Dorsolateral prefrontal cortex (tissue), 122 donors: ENCODE measurements at places on chromosomes 1 and 21. TPM values are rescaled to one million over a fixed set of nuclear protein-coding genes. Genes with fewer than 3 reads are reported as not detected.

GRCh38 chr1:76428028-76428427 lies 353.5 kb downstream of the ST6GALNAC3 start:
- no peak for DNase-seq

DNA sequence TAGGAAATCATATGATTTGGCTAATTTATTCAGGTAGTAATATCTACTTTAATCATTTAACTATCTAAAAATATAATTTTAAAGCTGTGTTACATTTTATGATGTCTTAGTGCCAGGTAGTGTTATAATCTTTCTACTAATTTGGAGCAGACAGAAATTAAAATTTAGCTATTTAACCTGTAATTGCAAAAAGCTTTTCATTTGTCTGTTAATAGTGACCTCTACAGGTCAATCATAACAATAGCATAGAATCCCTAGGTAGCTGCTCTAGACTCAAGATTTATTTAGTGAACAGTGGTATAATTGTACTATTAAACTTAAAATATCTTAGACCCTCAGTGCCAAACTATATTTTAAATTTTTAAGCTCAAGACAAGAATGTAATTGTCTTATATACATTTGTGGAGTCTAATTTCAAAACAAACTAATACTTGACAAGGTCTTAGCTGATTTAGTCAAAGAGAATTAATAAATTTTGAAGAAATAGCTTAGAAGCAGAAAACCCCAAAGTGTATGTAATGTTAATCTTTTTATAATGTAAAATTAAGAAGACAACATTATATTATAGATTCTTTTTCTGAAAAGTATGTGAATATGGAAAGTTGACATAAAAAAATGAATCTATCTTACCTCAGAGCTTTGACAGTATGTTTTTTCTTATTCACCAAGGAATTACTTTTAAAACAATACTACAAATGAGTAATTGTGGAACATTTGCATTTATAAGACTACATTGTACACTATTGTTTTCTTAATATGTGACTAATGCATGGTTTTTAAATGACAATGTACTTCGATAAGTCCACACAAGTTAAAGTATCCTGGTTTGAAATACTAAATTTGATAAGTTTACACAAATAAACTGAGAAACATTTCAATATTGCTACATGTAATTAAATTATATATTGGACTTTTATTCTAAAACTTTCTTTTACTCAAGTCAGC lies 64.1 kb upstream of the RNPC3 start:
- no peak for DNase-seq

DNA sequence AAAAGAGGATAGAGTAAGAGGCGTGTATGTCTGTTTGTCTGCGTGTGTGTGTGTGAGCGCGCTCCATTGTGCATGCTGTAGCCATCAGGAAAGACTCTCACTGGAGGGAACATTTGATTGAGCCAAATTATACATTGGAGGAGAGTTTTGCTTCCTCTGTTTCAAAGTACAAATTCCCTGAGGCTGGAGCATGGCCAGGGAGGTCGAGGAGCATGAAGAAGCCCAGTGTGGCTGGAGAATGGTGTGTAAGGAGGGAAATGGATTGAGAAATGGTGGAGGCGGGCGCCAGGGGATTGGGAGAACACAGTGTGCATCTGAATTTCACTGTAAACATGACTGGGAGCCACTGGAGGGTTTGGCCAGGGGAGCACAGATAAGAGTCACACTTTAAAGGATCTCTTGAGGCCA lies 22.1 kb upstream of the EFNA1 start:
- DNase-seq = no peak

GRCh38 chr1:151713044-151713443 lies 3.6 kb downstream of the CELF3 start:
- no peak for DNase-seq

- DNase-seq = no peak
Observed at GRCh38 chr1:52296345-52296744, 69.7 kb downstream of the CC2D1B start.

GRCh38 chr1:34066166-34066565 lies 98.9 kb downstream of the CSMD2 start:
- DNase-seq = no peak

DNA sequence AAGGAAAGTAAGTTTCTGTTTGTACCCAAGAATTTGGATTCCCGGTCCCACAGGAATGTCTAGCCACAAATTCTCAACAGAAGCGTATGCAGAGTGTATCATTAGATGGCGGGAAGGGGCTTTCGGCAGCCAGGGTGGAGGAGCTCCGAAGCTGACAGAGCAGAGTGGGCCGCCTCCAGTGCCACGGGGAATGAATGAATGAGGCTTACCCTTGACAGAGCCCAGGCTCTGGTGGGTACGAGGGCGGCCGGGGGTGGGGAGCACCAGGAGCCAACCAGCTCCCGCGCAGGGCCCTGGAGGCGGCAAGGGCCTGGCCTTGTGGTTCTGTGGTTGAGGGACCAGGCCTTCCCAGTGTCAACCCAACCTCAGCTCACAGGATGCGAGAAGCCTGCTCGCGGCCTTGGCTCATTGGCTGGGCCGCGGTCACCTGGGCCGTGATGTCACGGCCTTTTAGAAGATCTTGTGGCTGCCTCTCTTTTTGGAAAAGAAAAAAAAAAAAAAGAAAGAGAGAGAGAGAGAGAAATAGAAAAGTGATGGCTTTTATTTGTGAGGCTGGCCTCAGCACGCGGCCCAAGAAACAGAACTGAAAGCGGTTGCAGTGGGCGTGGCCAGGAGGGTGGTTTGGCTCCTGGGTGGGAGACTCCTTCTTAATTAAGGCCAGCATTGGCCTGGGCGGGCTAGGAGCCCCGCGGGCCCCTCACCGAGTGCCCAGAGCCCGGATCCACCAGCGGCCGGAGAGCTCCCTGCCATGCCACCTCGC lies 34.9 kb upstream of the RUNX3 start:
- no peak for DNase-seq

DNA sequence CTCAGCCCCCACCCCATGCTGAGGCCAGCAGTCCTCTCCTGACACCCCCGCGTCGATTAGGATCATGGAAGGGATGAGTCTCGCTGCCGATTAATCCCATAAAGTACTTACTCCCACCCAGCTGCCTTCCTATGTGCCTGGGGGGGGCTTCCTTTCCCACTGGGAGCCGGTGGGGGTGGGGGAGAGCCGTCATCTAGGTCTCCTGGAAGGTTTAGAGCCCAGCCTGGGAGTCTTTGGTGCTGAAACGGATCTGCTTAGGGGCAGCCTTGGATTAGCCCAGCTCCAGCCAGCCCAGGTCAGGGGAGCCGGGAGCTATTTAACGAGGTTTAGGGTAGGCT lies 9.8 kb downstream of the SAMD11 start:
- no peak for DNase-seq

DNA sequence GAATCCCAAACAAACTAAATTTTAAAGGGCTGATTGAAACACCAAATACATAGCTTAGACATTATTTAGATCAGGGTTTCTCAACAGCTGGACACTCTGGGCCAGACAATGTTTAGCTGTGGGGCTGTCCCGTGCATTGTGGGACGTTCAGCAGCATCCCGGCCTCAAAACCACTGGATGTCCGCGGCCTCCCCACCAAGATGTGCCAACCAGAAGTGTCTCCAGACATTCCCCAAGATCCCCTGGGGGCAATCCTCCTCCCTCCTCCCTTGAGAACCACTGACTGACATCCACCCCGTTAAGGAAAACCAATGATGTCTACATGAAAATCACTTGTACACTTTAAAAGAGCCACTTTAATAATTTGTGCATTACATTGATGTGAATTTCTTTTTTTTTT lies 38.4 kb downstream of the CLSTN1 start:
- DNase-seq = no peak

- DNase-seq = peak; percentile 39
Observed at GRCh38 chr1:57162607-57163261, 196.9 kb upstream of the C8B start.

- DNase-seq = no peak
Observed at GRCh38 chr1:222557148-222557547, 9.2 kb upstream of the HHIPL2 start.

GRCh38 chr1:98090351-98090750 lies 169.5 kb upstream of the DPYD start:
- DNase-seq = no peak

GRCh38 chr1:68291688-68292384 lies 59.5 kb upstream of the WLS start:
- DNase-seq = no peak

- DNase-seq = no peak
Observed at GRCh38 chr1:24963099-24963872, 33.2 kb upstream of the RUNX3 start.

DNA sequence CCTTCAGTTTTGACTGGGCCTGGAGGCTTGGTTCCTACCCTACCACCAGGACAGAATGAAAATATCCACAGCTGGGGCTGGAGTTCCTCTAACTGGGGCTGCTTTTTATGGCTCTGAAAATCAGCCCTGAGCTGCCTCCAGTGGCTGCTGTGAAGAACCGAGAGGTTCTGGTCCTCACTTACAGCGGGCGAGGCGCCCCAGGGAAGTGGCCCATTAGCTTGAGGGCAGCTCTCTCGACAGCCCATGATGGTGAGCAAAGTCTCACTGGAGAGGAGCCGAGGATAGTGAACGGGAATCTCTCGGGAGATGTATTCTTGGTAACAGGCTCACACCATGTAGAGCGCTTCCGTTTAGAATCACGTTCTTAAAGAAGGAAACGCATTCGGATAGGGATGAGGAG lies 459.7 kb downstream of the KIF26B start:
- no peak for DNase-seq

- DNase-seq = no peak
Observed at GRCh38 chr1:12448746-12449177, 169.2 kb downstream of the DHRS3 start.

GRCh38 chr1:178543290-178543607 lies 30.3 kb downstream of the TEX35 start:
- no peak for DNase-seq

GRCh38 chr1:109539676-109540075 lies at the start of gene GPR61:
TSS of gene GPR61 (plus strand) at chr1:109539872. CDS start at chr1:109543023, 3,151 bp downstream.
- peak; percentile 85 for DNase-seq

- no peak for DNase-seq
Observed at GRCh38 chr1:60283690-60284089, 210.1 kb upstream of the C1orf87 start.

- DNase-seq = no peak
Observed at GRCh38 chr1:147784941-147785340, 24.5 kb upstream of the GJA5 start.

DNA sequence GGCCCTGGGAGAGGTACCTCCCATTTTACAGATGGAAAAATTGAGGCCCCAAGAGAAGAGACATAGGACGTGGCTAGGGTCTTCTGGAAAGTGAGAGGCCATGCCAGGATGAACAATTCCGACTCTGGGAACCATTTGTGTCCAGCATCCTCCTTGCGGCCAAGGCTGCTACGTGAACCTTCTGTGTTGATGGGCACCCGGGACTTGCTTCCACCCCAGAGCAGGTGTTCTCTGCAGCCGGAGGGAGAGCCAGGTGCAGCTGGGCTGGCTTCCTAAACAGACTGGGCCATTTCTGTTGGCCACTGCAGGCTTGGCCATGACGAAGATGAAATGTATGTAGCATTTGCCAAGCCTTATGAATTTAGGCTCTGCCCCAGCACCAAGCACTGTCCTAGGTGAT lies 118.9 kb downstream of the PRDM2 start:
- no peak for DNase-seq

DNA sequence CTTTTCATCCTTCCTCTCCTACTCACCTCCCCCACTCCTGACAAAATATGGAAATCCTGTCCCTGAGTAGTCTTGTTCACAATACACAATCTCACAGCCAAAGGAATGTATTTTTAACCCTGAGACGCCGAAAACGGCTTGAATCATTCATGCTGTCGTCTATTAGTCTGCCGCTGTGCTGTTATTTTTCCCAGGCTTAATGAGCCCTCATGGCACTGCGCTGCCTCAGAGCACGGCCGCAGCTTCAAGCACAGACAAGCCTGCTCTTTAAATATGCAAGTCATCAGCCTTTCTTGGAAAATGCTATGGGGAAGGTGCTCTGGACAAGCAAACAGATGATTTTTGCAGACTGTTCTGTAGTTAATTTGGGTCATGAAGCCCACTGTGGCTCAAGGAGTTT lies 302.7 kb downstream of the DISC1 start:
- no peak for DNase-seq

DNA sequence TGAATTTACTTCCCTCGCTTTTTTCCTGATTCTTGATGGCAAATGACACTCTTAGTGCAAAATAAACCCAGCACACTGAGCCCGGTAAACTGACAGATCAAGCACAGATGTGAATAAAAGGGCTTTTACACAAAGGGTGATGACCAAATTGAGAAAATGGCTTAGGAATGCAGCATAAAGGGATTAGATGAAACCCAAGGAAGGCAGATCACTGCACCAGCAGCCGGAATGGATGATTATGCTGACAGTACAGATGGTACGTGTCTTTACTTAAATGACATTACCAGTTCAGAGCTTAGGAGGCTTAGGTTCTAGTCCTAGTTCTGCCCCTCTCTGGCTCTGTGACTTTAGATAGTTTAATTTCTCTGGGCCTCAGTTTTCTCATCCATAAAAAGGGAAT lies 12.0 kb downstream of the PKP1 start:
- DNase-seq = no peak

DNA sequence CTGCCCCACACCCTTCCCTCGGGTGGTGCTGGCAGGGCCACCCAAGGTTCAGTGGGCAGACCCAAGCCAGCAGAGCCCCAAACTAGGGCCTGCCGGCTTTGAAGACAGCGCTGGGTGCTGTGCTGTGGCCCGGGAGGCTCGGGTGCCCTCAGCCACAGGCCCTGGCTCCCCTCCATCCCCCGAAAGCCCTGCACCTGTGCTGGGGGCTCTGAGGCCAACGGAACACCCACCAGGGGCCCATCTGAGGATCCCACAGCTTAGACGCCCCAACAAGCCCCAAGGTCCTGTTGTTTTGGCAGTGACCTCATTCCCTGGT lies 8.6 kb downstream of the ITGB2 start:
- DNase-seq = no peak

DNA sequence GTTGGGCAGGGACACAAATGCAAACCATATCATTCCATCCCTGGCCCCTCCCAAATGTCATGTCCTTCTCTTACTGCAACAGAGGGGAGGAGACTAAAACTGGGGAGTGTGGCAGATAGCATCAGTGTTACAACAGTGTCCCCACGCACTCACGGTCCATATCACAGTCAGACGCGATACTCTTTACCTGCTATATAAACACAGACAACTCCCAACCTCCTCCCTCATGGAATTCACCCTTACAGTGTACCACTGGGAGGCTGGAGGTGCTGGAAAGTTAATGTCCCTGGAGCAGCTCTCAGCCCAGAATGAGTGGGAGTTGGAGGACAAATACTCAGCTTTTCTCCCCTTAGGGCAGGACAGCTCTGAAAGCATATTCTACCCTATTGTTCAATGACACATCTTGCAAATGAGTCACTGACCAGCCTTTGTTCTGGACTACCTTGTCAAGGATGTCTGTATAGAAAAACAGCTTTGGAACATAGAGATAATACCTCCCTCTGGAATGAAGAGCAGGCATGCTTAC lies 445.9 kb downstream of the SETD4 start:
- DNase-seq = no peak

GRCh38 chr21:43341378-43342161 lies 85.4 kb downstream of the SIK1 start:
- no peak for DNase-seq

Gene KLF17
- 0.14 TPM for total RNA-seq

Gene LCE1F
- not detected for total RNA-seq

Gene LIPI
- not detected for total RNA-seq

Gene SERPINC1
- 0.81 TPM for total RNA-seq

Gene CCDC17
- total RNA-seq = 2.3 TPM

Gene SLAMF7
- not detected for total RNA-seq

Gene DNAJC8
- total RNA-seq = 72.8 TPM

Gene EDARADD
- total RNA-seq = not detected
